ENCODE measurements at places on chromosomes 16 and 17.

GRCh38 chr17:77025781-77026180 is 115.0 kb upstream of the SEC14L1 start:
- DNase-seq, result no peak

GRCh38 chr17:47855737-47856136 is 4.8 kb upstream of the SP6 start:
- DNase-seq, result peak; percentile 27

GRCh38 chr17:66803474-66803951 is 31.4 kb upstream of the CACNG5 start:
- no peak for DNase-seq

- no peak for DNase-seq
Observed at GRCh38 chr17:21250854-21251253, 2.4 kb downstream of the NATD1 start.

- no peak for DNase-seq
Observed at GRCh38 chr16:91484-91883, 13.5 kb downstream of the MPG start.

DNA sequence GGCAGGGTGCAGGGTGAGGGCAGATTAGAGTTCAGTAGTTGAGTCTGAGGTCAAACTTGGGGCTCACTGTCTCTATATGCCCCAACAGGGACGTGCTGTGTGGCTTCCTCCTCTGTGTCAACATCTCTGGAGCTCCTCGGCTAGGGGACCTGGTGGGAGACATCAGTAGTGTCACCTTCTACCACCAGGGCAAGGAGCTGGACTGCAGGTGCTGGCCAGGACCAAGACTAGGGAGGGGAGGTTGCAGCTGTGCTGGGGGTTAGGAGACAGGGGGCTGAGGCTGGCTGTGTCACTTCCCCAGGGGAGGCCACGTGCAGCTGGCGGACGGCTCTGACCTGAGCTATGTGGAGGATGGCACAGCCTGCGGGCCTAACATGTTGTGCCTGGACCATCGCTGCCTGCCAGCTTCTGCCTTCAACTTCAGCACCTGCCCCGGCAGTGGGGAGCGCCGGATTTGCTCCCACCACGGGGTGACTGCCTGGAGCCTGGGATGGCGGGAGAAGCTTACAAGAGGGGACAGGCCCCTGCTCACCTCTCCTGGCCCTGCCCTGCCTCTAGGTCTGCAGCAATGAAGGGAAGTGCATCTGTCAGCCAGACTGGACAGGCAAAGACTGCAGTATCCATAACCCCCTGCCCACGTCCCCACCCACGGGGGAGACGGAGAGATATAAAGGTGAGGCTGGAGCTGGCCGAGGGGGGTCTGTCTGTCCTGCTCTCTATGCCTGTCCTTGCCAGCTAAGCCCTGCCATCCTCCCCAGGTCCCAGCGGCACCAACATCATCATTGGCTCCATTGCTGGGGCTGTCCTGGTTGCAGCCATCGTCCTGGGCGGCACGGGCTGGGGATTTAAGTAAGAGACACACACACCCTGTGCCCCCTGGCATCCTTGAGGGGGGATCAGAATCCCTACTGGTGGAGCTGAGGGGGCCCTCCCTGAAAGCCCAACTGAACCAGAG is 18.9 kb downstream of the ADAM11 start:
- DNase-seq, result no peak

DNA sequence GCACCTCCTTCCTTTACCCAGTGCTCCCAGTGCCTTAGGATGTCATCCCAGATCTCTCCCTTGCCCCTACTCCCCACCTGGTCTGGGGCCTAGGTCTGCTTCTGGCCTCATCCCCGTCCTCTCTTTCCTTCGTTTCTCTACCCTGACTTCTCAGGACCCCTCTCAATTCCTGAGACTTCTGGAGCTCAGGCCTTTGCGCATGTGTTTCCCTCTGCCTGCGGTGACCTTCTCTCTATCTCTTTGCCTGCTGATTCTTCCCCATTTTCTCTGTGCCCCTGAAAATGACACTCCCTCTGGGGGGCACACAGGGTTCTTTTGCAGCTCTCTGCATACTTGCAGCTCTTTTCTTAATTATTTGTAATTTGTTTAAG is 13.5 kb downstream of the ADORA2B start:
- no peak for DNase-seq

DNA sequence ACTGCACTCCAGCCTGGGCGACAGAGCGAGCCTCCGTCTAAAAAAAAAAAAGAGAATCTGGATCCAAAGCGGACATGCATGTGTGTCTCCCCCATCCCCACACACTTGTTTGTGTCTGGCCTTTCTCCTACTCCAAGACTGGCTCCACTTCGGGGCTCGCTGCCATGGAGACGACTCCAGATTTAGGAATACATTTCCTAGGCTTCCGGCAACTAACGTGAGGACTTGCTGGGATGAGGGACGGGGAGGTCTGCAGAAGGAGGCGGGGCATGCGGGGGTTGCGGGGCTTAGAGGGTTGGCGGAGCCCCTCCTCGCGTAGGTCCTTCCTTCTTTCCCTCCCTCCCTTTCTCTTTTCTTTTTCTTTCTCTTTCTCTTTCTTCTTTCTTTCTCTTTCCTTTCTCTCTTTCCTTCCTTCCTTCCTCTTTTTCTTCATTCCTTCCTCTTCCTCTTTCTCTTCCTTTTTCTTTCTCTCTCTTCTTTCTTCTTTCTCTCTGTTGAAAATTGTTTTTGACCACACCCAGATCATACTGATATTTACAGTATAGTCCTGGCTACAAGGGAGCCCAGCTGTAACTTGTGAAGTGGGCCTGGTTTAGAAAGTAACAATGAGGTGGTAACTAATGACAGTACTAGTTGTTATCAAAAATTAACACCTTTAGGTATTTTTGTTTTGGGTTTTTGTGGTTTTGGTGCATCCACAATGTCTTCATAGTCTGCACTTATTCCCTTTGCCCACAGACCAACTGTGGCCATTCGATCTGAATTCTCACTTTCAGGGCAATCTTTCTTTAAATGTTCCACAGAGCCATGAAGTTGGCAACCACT is 25.2 kb downstream of the MIS12 start:
- DNase-seq, result no peak

DNA sequence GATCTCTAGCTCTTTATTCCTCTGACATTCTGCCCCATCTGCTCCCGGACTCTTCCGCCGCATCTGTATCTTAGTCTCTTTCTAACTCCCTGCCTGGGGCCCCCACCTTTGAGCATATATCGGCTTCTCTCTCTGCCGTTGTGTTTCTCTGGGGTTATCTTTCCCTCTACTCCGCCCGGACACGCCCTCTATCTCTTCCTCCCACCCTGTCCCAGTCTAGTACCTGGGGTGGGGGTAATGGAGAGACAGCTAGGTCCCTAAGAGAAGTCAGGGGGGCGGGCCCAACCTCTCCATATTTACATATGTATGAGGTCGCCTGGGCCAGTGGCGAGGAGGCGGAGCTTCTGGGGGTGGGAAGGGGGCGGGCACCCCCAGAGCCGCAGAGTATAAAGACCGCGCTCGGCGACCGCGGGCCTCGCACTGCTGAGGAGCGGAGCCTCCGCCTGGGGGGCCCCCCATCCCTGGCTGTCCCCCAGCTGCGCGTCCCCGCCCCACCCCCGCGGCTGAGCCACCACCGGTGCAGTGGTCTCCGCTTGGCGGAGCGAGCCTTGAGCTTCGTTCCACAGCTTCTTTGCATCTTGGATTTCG is at the start of gene ATP1B2:
TSS of gene ATP1B2 (plus strand) at position 418 of the 588 bp plus-strand sequence. CDS start 593 bp downstream, outside the sequence.
- peak; percentile 51 for DNase-seq

- DNase-seq, result no peak
Observed at GRCh38 chr16:78778101-78779004, 678.9 kb downstream of the WWOX start.

DNA sequence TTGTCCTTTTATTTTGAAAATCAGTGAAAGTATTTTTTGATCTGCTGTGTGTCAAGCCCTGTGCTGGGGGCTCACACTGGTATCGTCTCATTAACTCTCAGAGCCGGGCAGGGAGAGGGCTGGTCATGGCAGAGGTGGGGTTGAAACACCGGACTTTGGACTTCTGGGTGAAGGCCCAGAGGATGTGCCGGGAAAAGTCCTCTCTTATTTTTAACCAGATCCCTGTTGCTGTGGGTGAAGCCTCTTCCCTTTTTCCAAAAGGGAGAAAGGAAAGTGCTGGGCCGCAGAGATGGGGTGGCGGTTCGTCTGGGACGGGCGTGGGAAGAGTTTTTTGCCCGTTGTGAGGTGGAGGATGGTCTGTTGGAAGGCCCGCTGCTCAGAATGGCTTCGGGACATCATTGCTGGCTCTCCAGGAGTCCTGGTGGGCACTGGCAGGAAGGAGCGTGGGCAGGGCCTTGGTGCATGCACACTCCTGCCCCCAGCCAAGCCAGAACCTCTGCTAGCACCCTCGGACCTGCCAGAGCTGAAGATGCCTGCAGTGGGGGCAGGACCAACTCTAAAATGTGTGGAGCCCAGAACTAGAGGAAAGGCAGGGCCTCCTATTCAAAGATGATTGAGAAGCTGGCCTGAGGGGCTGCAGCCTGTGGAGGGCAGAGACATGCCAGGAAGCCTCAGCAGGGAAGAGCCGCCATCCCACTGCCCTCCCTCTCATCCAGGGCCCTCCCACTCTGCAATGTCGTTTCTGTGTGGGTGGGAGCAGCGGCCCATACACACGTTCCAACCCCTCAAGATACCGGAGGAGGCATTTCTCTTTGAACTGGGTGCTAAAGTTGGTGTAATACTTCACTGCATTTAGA is 213.2 kb downstream of the CCDC182 start:
- no peak for DNase-seq

DNA sequence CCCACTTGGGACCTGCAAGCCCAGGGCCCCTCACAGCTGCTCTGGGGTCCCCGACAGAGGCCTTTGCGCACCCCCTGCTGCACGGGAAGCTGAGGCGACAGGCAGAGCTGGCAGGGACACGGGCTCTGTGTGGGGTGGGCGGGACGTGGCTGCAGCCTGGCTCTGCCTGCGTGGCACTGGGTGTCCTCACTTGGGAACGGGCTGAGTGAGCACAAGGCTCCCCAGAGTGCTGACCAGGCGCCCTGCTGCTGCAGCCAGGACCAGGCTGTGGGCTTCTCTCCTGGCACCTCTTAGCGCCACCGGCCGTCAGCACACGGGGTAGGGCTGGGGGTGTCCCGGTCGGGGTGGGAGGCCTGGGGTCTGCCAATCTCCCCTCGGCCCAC is 6.6 kb downstream of the C1QTNF8 start:
- no peak for DNase-seq

- no peak for DNase-seq
Observed at GRCh38 chr16:1776991-1777374, 4.0 kb upstream of the MRPS34 start.

GRCh38 chr17:10243883-10244844 is 45.8 kb upstream of the GAS7 start:
- DNase-seq, result peak; percentile 3

DNA sequence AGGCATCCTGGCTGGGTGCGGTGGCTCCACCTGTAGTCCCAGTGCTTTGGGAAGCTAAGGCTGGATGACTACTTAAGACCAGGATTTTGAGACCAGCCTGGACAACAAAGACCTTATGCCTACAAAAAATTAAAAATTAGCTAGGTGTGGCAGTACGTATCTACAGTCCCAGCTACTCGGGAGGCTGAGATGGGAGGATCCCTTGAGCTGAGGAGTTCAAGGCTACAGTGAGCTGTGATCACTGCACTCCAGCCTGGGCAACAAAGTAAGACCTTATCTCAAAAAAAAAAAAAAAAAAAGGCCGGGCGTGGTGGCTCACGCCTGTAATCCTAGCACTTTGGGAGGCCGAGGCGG is 6.1 kb downstream of the MVP start:
- DNase-seq, result no peak

GRCh38 chr17:48433896-48434295 is 3.9 kb upstream of the SKAP1 start:
- DNase-seq, result no peak

GRCh38 chr17:39621523-39622379 is 5.0 kb upstream of the PPP1R1B start:
- DNase-seq, result peak; percentile 79

- no peak for DNase-seq
Observed at GRCh38 chr16:6284731-6285130, 1047.9 kb upstream of the RBFOX1 start.

- DNase-seq, result no peak
Observed at GRCh38 chr16:68487669-68488068, 39.4 kb upstream of the SMPD3 start.

- no peak for DNase-seq
Observed at GRCh38 chr17:4438162-4438944, 4.6 kb downstream of the SPNS3 start.

GRCh38 chr17:3918372-3919122 is 2.3 kb upstream of the P2RX1 start:
- DNase-seq, result no peak

DNA sequence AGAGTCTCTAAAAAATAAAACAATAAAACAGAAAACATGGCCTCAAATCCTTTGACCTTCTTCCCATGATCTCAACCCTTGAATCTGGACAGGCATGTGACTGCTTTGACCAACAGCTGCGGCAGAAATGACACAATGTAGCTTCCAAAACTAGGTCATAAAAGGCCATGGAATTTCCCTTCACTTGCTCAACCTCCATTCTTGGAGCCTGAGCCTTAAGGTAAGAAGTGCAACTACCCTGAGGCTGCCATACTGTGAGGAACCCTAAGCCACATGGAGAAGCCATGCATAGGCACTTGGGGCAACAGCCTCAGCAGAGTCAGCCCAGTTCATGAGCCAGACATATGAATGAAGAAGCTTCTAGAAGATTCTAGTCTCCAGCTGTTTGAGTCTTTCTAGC is 75.7 kb upstream of the BRD7 start:
- no peak for DNase-seq

GRCh38 chr17:3197219-3197618 is at the start of gene OR1A2:
Gene OR1A2, plus strand, starts transcription at chr17:3197519. Its CDS starts 0 bp downstream, at chr17:3197519.
- no peak for DNase-seq

DNA sequence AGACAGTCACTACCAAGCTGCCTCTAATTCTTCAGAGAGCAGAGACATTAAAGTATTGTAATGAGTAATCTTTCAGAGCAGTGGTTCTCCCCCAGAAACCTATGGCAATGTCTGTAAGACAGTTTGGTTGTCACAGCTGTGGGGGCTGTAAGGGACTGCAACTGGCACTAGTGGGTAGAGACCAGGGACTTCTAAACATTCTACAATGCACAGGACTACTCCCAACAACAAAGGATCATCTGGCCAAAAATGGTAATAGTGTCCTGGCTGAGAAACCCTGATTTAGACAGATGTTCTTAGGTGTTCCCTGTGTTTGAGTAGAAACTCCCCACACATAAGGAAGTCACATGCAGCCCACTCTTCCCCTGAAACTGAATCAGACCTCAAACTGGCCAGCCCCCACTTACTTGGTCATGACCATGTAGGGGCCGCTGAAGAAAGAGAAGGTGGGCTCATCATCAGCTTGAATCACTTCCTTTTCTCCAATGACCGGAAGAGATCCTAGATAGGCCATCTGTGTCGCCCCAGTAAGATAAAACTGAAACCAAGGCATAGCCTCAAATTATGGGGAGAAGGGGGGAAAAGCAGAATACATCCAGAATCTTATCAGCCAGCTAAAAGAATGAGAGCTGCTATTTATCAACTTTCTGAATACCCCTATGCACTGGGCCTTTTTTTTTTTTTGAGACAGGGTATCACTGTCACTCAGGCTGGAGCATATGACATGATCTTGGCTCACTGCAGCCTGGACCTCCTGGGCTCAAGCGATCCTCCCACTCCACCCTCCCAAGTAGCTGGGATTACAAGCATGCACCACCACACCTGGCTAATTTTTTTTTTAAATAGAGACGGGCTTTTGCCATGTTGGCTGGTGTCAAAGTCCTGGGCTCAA is 75.8 kb downstream of the TEX14 start:
- no peak for DNase-seq

Data from EH (cell line).